Right atrium auricular region (tissue), 2 donors: ENCODE measurements at places on chromosomes 6 and 20. TPM values are rescaled to one million over a fixed set of nuclear protein-coding genes. Genes with fewer than 3 reads are reported as not detected.

- DNase-seq = no peak
- no peaks in the 10 kb centered on the region for H3K4me1 ChIP-seq
- peaks cover 9% of the 10 kb centered on the region for H3K36me3 ChIP-seq
- H3K4me3 ChIP-seq = no peak overlapping the region
These were observed 15.3 kb upstream of the ZC3H12D start for GRCh38 chr6:149500096-149500495.

Gene DLL1
- 11.2 TPM for total RNA-seq

DNA sequence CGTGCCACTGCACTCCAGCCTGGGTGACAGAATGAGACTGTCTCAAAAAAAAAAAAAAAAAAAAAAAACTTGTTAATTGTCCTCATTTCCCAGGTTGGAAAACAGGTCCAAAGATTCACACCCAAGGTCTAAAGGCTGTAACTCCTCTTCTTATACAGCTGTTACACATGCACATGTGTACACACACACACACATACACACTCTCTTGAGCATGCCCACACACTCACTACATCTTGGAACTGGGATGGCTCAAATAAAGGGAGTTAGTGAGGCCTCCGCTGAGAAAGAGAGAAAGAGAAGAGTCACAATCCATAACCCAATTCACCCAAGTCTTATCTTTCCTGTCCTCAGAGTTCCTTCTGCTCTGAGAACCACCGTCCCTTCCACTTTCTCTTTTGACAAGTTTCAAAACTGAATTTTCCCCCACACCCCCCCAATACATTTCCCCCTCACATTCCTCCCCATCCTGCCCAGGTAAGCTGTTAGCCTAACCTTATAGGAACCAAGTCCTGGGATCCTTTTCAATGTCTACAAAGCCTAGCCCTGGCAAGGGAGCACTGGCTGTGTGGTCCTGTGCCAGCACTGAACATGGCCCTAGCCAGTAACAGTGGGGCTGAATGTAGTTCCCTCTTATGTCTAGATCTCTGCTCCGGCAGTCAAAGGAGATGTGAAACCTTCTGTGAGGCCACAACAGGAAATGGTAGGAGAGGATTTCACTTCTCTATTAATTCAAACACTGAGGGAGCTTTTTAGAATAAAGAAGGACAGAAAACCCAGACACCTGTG is 3.2 kb upstream of the HLA-DMB start:
- no peak overlapping the region for H3K27ac ChIP-seq
- H3K4me3 ChIP-seq = no peak overlapping the region
- H3K4me1 ChIP-seq = peaks cover 15% of the 10 kb centered on the region
- H3K27me3 ChIP-seq = no peaks in the 10 kb centered on the region
- no peak for DNase-seq

Gene DYNLT2
- total RNA-seq = 0.20 TPM

DNA sequence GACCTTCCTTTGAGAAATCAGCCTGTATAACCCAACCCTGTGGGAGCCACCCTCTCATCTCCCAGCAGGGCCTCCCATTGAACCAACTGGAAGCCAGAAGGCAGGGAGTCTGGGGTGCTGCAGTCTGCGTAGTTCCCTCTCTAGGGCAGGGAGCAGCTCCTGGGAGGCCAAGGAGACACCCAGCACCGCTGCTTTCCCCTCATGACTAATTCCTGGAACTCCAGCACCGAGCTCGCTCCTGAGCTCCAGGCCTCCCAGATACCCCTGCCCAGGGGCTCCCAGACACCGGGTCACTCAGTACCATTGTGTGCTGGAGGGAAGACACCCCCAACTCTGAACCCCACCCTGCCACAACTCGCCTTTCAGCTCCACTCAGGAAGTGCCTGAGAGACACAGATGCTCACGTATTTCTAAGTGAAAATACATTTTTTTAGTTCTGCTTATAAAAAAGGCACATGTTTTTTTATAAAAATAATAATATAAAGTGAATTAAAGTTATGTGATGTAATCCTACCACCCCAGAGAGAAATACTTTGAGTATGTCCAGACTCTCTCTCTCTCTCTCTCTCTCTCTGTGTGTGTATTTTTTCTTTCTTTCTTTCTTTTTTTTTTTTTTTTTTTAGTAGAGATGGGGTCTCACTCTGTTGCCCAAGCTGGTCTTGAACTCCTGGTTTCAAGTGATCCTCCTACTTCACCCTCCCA is 17.5 kb downstream of the PIM1 start:
- H3K4me1 ChIP-seq = no peaks in the 10 kb centered on the region
- no peak for DNase-seq
- H3K4me3 ChIP-seq = no peak overlapping the region

- DNase-seq = no peak
- H3K27ac ChIP-seq = no peak overlapping the region
- H3K36me3 ChIP-seq = no peaks in the 10 kb centered on the region
- no peak overlapping the region for H3K4me3 ChIP-seq
- no peaks in the 10 kb centered on the region for H3K4me1 ChIP-seq
These were observed 305.5 kb downstream of the FOXC1 start for GRCh38 chr6:1915226-1915625.

DNA sequence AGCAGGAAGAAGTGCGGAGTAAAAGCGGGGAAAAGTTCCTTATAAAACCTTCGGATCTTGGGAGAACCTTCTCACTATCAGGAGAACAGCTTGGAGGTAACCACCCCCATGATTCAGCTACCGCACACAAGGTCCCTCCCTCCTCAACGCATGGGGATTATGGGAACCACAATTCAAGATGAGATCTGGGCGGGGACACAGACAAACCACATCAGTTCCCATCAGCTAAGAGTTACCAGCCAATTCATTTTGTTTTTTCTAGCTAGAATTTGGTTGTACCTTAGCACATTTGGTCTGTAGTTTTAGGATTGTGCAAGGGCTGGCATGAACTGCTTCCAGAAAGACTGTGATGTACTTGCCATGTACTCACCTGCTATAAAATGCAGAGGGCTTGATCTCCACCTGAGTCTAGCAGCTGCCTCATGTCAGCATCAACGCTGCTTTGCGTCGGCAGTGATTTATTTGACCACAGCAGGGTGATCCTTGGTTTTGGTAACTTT is 94.7 kb upstream of the SLC2A12 start:
- H3K4me3 ChIP-seq = no peak overlapping the region
- H3K4me1 ChIP-seq = no peaks in the 10 kb centered on the region
- H3K27me3 ChIP-seq = no peaks in the 10 kb centered on the region
- no peak for DNase-seq
- H3K27ac ChIP-seq = no peak overlapping the region
- H3K36me3 ChIP-seq = no peaks in the 10 kb centered on the region

DNA sequence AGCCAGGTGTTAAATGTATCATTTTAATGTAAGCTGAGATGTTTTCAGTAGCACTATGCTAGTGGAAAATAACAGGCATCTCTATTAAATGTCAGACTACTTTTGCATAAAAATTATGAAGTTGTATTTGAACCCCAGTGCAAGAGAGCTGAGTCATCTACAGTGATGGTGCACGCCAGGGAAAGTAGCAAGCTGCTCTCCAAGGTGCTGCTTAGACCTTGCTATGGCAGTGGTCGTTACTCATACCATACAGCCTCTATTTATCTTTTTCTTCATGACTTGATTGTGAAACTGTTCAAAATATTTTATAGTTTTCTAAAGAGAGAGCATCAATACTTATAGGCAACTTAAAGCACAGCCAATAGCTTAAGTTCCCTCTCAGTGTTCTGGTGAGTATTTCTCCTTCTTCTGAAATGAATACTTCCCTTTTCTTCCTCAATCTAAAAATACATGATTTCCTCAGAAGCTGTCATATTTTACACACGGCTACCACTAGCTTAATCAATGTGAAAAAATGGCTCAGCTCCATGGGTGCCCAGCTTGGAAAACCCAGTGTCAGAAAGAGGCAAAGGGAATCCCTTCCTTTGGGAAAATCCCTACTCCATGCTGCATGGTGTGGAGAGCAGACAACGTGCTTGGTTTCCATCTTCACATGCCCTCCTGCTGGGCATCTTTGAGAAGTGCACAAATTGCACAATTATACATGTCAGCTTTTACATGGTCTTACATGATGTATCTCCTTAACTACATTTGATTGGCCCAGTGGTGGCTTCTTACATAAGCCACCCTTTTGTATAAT is 105.6 kb downstream of the ELOVL4 start:
- no peaks in the 10 kb centered on the region for H3K27me3 ChIP-seq
- no peak overlapping the region for H3K27ac ChIP-seq
- no peaks in the 10 kb centered on the region for H3K36me3 ChIP-seq
- no peaks in the 10 kb centered on the region for H3K4me1 ChIP-seq

Gene MYLK2
- 0.12 TPM for total RNA-seq

DNA sequence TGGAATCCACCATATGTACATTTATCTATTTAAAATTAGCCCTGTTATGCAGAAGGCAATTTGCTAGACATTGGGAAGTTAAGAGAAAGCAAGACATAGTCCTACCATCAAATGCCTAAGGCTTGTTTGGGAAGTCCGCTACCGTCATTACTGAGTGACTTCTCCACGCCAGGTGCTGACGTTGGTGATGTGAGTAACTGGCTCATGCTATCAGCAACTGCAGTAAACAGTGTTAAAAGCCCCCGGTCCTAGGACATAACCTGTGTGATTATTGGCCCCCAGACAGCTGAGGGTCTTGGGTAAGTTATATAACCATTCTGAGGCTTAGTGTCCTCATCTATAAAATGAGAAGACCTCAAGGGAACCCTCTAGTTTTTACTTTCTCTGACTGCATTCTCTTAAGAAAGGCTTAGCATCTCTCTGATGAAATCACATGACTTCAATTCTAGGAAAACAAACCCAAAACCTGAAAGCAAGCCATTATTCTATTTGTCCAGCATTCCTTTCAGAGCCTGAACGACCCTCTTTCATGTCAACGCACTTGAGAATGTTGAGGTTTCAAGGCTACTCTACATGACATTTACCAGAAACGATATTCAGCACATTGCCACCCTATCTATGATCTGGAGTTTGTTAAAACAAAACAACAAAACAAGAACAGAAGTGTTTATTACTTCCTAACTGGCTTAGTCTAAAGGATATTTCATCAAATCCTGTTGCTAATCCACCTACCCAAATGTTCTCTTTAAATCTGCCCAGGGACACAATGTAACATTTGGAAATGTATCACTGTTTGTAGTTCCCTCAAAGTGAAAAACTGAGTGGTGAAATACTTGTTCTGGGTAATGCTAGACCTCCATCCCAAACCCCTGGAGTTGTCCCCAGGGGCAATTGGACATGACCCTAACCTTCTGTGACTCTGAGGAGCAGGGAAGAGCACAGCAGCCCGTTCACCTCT is 133.8 kb downstream of the BTBD3 start:
- H3K27ac ChIP-seq = no peak overlapping the region
- no peaks in the 10 kb centered on the region for H3K27me3 ChIP-seq
- H3K4me3 ChIP-seq = no peak overlapping the region
- no peaks in the 10 kb centered on the region for H3K36me3 ChIP-seq
- H3K4me1 ChIP-seq = no peaks in the 10 kb centered on the region

DNA sequence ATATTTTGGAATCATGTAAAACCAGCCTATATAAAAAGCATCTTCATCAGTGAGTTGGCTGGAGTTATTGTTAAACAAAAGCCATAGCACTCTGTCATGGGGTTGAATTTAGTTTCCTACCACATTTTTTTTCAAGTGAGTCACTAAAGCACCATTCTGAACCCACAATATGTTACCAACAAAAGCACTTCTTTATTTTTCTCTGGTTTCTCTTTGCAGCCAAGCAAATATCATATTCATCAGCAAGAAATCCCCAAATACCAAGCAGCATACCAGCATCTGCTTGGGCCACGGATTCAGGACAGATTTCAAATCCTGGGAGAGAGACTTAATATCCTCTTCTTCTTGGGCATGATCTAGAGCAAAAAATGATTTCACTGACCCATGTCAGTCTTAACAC is 441.4 kb downstream of the BCKDHB start:
- H3K36me3 ChIP-seq = no peaks in the 10 kb centered on the region
- no peak overlapping the region for H3K27ac ChIP-seq
- no peaks in the 10 kb centered on the region for H3K4me1 ChIP-seq
- no peak for DNase-seq

- no peak for DNase-seq
- no peak overlapping the region for H3K27ac ChIP-seq
- no peak overlapping the region for H3K4me3 ChIP-seq
These were observed 135.3 kb downstream of the ARID1B start for GRCh38 chr6:156912431-156912830.

Gene BICRAL
- 9.6 TPM for total RNA-seq

Gene RUNX2
- total RNA-seq = 0.85 TPM

- no peak for DNase-seq
- no peak overlapping the region for H3K4me3 ChIP-seq
- H3K36me3 ChIP-seq = no peaks in the 10 kb centered on the region
- H3K4me1 ChIP-seq = no peaks in the 10 kb centered on the region
These were observed 7.8 kb upstream of the MRS2 start for GRCh38 chr6:24394780-24395437.

GRCh38 chr20:32516583-32517517 is 68.3 kb downstream of the NOL4L start:
- H3K27ac ChIP-seq = no peak overlapping the region
- DNase-seq = no peak
- peaks cover 33% of the 10 kb centered on the region for H3K4me1 ChIP-seq
- no peaks in the 10 kb centered on the region for H3K27me3 ChIP-seq

DNA sequence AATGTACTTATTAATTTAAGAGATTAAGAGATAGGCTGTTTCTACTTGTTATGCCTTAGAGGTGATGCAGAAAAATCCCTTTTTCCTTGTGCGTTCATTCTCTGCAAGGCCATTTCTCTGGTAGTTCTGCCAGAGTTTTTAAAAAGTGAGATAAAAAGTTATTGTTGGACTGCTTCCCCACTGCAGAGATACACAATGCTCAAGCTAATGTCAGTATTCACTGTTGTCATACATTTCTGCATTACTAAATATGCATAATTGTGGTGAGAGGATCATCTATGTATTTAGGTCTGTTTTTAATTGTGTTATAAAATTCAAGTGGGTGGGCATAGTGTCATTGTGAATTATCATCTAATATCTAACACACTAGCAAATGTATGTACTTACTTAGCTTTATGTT is 600.4 kb downstream of the HTR1B start:
- H3K4me3 ChIP-seq = no peak overlapping the region
- DNase-seq = no peak
- H3K27ac ChIP-seq = no peak overlapping the region
- no peaks in the 10 kb centered on the region for H3K27me3 ChIP-seq

Gene TRIM15
- total RNA-seq = not detected

Gene GSTA3
- total RNA-seq = not detected

Gene C6orf52
- total RNA-seq = not detected

Gene GGTLC1
- total RNA-seq = not detected
